NB4 (cell line): ENCODE measurements at places on chromosomes 3 and 15.

DNA sequence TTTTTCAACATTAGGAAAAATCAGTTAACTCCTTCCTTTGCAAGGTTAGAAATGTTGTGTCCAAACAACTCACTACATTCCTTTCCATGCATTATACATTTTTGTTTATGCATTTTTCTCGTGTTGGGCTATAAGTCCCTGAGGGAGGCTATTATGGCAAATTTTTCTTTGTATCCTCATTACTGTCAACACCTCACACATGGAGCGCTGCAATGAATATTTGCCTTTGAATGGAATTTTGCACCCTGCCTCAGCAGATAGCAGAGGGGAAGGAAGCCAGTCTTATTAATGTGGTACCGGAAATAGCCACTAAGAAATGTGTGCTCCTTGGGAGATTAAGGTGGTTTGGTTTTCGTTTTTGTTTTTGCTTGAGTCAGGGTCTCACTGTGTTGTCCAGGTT is 134.7 kb downstream of the THSD4 start:
- no peak for DNase-seq

- peak; percentile 95 for DNase-seq
Measured at GRCh38 chr3:126389112-126389793, 5.5 kb upstream of the CFAP100 start.

DNA sequence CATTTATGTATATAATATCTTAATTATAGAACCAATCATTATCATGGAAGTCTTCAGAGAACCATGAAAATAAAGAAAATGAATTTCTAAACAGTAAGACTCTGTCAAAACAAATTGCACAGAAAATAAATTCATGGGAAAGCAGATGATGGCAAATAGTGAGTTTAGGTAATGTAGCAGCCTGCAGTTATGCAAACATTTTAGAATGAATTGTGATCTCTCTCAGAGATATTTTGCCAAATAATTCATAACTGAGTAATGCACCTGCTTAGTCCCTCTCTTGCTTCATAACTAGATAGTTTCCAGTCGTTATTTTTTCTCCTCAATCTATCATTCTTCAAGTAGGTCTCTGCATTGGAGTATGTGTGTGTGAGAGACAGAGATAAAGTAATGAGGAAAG is 492.7 kb upstream of the THBS1 start:
- DNase-seq: no peak

DNA sequence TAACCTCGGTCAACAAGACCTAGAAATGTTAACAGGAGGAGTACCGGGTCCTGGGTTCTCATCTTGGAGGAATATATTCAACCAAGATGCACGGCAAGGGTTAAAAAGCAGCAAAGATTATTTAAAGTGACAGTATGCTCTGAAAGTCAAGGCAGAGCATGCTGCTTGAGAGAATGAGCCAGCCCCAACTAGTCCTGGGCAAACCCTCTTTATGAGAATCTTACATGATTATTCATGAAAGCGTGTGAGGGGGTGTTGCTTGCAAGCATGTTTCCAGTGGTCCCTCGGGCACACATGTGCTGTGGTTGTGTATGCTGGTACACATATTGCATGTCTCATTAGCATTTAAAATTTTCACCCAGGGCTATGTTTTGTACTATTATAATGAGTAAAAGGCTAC is 1445.6 kb downstream of the SI start:
- no peak for DNase-seq

GRCh38 chr15:58740436-58740835 is 9.1 kb downstream of the ADAM10 start:
- DNase-seq: no peak

DNA sequence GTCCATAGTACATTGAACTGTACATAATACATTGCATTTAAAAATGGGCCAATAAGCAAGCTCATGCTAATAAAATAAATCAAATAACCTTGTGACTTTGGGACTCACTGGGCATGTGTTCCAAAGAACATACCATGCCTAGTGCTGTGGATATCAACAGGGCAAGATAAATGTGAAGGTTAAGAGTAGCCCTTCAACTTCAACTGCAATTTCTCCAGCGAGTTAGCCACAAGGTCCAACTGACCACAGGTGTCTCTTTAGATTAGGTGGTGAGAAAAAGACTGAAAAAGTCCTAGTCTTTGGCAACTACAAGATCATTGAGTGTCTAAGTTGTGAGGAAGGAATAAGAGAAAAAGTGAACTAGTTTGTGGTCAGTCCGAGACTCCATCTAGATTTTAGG is 78.3 kb upstream of the ATP11B start:
- DNase-seq: no peak

GRCh38 chr3:45218578-45219390 is 7.3 kb downstream of the TMEM158 start:
- DNase-seq: peak; percentile 59

- DNase-seq: peak; percentile 43
Measured at GRCh38 chr3:177451864-177452830, 254.9 kb upstream of the TBL1XR1 start.

GRCh38 chr3:184236636-184237035 is 7.3 kb downstream of the VWA5B2 start:
- DNase-seq: no peak

GRCh38 chr3:190546881-190547510 is 33.1 kb downstream of the IL1RAP start:
- no peak for DNase-seq

- DNase-seq: no peak
Measured at GRCh38 chr3:136207489-136208115, 11.5 kb upstream of the MSL2 start.

DNA sequence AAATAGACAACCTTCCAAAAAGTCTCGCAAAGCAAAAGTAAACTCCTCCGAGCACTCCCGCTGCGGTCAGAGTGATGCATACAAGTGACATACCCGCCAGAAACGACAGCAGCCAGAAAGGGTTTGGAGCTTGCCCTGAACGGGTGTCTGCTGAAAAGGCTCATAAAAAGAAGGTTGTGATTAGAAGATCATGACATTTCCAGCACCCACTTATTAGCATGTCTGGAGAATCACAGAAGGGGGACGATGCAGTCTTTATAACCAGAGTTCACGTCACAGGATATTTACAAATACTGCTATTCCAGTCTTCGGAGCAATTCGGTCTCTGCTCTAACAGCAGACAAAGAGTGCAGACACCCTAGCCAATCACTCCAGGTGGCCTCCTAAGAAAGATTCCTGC is 59.1 kb upstream of the FRMD4B start:
- no peak for DNase-seq

GRCh38 chr3:10444511-10444910 is 60.9 kb downstream of the ATP2B2 start:
- DNase-seq: no peak

DNA sequence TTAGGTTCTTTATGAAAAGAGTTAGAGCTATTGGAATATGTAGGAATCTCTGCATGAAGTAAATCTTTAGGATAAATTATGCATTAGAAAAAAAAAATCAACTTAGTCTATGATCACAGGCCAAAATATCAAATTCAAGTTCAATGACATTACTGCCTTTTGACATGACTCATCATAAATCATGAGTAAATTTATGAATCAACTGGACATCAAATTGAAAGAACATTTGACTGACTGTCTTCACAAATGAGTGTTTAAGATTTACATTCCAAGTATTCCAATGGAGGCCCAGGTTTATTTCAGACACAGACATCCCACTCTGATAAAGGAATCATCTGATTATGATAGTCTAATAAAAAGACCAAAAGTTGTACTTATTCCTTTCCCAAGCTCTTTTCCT is 192.8 kb upstream of the TTC14 start:
- no peak for DNase-seq

DNA sequence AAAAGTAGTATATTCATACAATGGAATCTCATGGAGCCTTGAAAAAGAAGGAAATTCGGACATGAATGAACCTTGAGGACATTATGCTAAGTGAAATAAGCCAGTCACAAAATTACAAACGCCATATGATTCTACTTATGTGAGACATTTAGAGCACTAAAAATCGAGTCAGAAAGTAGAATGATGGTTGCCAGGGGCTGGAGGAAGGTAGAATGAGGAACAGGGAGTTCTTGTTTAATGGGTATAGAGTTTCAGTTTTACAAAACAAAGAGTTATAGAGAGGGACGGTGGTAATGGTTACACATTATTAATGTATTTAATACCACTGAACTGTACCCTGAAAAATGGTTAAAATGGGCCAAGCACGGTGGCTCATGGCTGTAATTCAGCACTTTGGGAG is 19.5 kb downstream of the UBXN7 start:
- DNase-seq: no peak

GRCh38 chr3:101066711-101067129 is 73.5 kb upstream of the ABI3BP start:
- DNase-seq: no peak

DNA sequence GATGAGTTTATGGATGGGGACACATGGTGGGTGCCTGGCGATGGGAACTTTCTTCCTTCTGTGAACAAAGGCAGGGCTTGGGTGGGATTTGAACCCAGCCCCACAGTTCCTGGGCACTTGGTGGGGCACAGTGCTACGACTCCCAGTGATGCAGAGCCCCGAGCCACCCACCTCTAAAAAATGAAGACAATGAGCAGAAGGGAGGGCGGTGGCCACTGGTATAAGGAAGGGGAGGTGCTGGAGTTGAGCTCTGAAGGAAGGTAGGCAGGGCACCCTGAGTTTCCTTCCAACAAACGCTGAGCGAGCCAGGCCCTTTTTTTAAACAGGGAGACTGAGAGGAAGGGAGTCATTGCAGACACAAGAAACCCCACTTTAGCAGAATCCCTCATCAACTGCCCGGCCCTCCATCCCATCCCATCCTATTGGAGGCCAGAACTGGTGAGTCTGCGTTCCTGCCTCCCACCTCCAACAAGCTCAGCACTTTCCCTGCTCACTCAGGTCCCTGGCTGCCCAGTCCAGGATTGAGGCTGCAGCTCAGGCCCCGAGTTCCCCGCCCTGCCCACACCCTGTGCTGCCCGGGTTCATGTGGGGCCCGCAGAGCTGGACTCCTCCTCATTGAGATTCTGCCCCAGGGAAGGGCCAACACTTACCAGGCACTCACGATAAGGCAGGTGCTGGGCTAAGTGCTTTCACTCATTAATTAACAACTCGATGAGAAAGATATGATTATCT is 57.3 kb downstream of the LINGO1 start:
- no peak for DNase-seq

DNA sequence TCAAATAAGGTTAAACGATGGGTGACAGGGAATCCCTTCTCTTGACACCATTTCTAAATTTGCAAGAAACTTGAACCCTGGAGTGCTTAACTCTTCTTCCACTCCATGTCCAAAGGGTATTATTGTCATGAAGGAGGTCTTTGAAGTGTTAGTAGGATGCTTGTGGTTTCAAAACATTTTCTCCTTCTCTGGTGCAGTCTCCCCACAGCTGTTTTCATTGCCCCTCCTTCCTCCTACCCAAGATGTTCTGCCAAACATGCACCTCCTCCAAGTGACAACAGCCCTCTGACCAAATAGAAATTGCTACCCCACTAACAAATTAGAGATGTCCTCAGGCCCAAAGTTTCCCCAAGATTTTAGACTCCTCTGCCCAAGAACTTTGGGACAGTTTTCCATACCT is 151.4 kb downstream of the POLR2M start:
- DNase-seq: no peak

DNA sequence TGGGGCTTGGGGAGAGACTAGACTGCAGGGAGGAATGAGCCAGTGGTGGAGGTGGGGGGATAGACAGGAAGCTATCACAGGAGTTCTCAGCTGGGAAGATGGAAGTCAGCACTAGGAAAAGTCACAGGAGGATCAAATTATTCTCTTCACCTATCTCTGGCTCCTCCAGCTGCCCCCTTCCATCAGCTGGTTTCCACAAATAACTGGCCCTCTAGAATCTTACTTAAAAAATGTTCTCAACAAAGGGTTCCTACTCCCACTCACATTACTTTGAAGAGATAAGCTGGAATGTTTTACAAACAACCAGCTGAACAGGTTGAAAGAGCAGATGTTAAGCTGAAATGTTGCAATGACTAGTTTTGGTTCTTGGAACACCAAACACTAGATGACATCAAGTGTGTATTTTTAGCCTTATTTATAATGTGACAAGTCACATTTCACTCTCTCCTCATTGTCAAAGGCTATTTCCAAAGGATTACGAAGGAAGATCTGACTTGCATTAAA is 102.7 kb upstream of the AADACL2 start:
- DNase-seq: no peak

GRCh38 chr3:140599496-140599895 is 78.4 kb upstream of the TRIM42 start:
- DNase-seq: no peak

DNA sequence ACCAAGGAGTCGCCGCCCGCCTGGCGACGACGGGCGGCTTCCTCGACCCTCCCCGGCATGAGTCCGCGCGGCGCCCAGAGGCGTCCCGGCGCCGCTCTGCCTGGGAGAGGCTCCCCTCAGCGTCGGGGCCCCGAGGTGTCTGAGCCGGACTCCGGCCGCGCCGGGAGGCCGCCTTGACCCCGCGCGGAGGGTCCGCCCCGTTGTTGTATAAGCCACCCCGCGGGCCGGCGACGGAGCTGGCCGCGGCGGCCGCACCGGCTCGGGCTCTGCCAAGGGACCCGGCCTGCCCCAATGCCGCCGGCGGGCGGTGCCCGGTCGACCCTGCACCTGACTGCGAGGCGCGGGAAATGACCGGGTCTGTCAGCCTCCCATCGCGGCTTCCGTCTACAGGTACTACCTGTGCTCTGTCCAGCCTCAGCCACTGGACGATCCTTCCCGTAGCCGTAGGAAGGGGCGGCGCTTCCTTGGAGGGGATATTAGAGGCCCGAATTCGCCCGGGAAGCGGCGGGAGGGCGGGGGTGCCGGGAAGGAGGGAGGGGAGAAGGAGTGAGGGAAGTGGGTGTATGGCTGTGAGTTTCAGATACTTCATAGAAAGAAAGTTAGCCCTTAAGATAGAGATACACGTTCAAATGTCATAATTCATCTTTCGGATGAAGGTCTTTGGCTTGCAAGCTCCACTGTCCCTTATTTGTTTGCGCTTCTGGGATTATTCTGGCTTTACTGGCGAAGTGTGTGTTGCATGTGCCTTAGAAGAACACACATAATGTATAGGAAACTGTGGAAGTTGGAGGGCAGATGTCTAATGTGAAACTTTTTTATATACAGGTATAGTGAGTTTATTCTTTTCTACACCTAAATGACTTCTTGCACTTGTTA is 620 bp downstream of the ABHD5 start:
- peak; percentile 56 for DNase-seq

- DNase-seq: no peak
Measured at GRCh38 chr15:40028853-40029252, 10.1 kb downstream of the SRP14 start.
